Brain microvascular endothelial cell (primary cell): ENCODE measurements at places on chromosomes 1 and 21.

DNA sequence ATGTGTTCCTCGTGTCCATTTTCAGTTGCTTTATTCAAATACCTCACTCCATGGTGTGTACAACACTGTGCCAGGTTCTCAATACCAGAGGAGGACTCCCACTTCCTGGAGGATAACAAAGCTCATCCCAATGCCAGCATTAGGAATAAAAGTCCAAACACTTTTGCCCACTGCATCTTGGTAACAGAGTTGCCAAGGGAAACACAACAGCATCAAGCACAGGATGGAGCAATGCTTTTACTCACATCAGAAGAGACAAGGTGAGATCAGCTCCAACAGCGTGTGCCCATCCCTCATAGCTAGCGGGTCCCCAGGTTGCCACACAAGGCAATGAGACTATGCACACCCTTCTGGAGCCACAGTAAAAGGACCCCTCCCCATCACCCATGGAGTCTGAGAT is 2.9 kb downstream of the KRTAP20-4 start:
- DNase-seq = no peak

GRCh38 chr1:216456682-216457081 is 33.4 kb upstream of the USH2A start:
- peak; percentile 91 for DNase-seq

DNA sequence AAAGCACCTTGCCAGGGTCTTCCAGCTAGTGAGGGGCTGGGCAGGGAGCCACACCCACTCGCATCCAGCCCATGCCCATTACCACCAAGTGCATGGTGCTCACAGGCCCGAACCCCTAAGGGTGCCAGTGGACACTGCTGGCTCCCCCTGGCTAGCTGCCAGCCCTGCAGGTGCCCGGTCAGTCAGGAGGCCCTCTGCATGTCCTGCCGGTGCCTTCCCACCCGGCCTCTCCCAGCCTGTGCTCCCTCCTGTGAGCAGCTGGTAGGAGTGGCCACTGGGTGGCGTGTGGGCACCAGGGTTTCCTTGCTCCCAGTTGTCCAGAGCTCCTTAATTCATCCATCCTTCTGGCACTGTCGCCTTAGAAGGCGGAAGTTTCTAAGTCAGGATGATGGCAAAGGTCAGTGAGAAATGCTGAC is 33.4 kb downstream of the QSOX1 start:
- DNase-seq = peak; percentile 29

DNA sequence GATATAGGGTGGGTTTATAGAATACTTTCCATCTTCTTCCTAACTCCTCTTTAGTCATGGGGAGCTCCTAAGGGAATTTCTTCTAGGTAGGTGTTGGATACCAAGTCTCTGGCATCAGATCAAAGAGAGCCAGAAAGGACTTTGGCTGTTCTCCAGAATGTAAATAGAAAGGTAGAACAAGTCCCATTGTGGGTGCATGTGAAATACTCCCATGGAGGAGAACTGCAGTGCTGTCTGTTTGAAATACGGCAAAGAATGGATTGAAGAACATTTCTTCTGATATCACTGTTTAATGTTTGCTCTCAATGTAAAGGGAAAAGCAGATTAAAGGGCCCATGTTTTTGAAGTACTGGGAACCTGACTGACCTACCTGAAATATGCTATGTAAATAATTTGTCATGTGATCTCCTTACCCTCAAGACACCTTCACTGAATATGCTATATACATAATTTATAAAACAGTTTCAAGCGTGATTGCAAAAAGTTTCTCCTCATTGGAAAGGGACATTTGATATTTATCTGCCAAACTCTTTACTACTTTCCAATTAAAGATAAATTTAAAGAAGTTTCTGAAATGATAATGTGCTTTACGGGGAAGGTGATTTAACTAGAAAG is 65.9 kb downstream of the LAMC1 start:
- DNase-seq = no peak

DNA sequence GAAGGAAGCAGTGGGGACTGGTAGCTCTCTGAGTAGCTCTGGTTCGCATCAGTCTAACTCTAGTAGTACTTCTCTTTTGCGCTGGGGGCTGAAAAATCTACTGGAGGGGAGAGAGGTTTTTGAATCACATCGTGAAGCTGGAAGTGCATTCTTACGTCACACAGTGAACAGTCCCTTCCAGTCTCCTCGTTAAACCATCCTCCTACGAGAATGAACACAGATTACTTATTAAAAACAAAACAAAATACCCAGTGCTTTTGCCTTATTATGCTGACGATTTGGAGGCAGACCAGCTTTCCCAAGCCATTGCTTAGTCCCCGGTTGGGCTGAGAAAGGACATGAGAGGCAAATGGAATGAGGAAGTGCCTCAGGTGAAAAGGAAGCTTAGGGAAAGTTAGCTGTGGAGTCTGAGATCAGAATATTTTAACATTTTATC is 16.1 kb downstream of the HUNK start:
- DNase-seq = no peak

DNA sequence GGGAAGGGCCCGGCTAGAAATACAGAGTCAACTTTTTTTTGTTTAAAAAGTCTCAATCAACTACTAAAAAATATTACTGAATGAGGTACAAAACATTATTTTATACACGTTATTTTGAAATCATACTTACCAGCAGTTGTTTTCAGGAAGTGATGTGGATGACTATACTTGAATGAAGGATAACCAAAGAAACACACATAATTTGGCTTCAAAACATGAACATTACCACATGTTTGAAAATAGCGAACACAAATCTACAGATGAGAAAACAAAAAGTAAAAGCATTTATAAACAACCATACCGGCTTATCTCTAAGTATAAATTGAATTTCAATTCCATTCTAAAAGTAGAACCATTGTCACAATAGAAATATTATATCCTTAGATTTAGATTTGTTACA is 9.0 kb downstream of the DBT start:
- no peak for DNase-seq

DNA sequence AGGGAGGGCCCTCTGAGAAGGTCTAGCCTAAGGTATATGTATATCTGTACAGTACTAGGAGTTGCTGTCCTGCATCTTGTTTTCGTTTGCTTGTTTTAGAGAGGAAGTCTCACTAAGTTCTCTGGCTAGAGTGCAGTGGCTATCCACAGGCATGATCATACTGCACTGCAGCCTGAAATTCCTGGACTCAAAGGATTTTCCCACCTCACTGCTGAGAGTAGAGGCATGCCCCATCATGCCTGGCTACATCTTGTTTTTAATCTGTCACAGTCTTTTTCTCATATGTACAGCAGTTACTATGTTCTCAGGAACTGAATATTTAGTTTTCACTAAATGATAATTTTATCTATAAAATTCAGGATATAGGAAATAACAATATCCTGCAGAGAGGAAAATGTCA is 15.3 kb upstream of the PYHIN1 start:
- no peak for DNase-seq

DNA sequence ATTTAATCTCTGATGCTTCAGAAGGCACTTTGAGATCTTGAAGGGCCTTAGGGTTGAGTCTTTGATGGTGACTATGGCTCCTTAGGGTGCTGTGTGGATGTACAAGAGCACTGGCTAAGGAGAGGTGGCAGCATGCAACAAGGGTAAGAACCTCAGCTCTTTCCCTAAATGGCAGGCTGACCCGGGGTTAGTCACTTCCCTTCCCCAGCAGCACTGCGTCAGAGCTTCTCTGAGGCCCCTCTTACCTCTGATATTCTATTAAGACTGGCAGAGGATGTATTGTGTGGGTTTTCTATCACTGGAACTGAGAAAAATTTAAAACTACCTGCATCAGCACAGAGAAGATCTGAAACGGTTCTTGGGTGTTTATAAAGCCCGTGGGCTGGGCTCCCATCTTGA is 11.8 kb downstream of the C1orf116 start:
- DNase-seq = no peak

DNA sequence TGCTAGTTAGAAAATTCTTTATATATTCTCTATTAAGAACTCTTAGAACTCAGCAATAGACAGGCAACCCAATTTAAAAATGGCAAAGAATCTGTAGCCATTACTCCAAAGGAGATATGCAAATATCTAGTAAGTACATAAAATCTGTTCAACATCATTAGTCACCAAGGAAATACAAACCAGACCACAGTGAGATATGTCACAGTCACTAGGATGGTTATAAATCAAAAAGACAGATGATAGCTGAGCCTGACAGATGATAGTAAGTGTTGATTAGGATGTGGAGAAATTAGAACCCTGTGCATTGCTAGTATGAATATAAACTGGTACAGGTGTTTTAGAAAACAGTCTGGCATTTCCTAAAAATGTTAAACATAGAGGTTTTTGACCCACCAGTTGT is 26.6 kb downstream of the SRSF11 start:
- DNase-seq = no peak

GRCh38 chr21:35239811-35240219 is 190.7 kb upstream of the RUNX1 start:
- DNase-seq = no peak

DNA sequence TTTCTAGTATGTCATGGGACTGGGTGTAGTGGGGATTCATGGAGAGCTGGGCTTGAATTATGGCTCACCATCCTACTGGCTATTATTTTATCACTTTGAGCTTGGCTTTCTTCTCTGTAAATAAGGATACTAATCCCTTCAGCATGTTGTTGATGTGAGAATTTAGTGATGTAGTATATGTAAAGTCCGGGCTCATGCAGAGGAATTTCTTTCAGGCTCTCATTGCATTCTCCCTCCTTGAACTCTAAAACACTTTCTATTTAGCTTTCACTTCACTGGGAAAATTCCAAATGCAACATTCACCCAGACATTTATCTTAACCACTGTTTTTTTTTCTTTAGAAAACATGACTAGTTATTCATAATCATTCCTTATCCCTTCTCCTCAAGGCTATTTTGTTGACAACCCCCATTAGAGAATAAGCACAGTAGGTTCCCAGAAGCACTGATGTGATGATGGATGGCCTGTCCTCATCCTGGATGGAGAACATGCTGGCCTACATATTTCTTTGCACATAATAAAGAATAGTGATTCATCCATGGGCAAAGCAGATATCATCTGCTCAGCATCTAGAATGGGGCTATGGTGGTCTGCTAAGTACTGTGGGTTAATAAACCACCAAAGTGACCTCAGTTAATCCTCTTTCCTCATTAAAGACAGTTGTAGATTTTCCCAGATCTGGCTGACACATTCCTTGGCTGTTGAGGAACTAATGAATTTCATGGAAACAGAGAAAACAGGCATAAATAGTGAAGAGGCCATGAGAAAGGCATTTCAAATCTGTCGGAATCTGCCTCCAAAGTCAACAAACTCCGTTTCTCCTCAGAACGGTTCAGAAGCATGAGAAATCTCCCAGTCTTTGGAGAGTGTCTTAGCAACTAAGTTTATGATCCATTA is 68.0 kb upstream of the CYP2J2 start:
- peak; percentile 85 for DNase-seq

- DNase-seq = no peak
Observed at GRCh38 chr1:90381598-90381997, 335.5 kb downstream of the BARHL2 start.

DNA sequence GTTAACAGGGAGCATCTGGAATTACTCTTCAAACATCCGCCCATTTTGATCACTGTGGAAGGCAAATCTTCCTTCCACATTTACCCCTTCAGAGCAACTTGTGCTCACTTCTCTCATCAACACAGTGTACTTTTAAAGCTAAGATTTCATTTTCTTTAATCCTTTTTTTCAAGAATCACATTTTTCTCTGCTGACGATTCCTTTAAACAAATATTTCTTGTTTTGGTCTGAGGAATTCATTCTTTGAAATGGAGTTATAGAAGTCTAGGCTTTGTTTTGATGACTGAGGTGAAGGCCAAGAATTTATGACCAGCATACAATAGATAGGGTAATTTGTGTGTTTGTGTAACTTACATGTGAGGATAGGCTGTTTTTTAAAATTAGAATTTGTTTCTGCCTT is 25.6 kb downstream of the LRRC42 start:
- peak; percentile 25 for DNase-seq

DNA sequence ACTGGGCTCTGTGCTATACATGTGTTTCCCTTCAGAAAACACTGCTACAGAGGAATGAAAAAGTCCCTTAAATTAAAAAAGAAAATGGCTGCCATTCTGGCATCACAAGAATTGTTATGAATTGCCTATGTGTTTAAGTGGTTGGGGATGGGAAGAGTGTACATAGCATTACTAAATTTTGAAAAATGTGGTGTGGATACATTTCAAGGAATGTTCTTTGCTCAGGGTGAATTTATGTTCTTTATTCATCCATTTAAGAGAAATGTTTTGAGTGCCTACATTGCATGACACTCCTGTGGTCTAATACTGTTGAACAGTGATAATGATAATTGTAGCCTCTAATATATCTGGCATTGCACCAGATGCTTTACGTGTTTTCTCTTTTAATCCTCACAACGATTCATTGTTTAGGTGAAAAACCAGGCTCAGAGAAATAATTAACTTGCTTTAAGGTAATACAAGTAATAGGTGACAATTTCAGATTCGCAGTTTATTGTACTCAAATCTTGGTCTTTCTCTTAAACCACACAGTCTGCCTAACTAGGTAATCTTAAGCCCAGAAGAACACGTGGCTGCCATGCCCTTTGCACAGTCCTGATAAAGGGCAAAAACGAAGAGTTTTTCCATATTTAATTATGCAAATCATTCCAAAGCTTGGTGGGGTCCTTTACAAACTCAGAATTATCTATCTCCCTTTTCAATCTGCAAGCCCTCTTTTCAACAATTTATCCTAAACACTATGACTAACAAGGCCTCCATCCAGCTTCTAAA is 31.5 kb downstream of the DPT start:
- no peak for DNase-seq

- peak; percentile 82 for DNase-seq
Observed at GRCh38 chr1:31815752-31816500, at the start of gene SPOCD1. TSS of gene SPOCD1 (minus strand) at chr1:31816022. CDS start at chr1:31815333, 689 bp downstream.

DNA sequence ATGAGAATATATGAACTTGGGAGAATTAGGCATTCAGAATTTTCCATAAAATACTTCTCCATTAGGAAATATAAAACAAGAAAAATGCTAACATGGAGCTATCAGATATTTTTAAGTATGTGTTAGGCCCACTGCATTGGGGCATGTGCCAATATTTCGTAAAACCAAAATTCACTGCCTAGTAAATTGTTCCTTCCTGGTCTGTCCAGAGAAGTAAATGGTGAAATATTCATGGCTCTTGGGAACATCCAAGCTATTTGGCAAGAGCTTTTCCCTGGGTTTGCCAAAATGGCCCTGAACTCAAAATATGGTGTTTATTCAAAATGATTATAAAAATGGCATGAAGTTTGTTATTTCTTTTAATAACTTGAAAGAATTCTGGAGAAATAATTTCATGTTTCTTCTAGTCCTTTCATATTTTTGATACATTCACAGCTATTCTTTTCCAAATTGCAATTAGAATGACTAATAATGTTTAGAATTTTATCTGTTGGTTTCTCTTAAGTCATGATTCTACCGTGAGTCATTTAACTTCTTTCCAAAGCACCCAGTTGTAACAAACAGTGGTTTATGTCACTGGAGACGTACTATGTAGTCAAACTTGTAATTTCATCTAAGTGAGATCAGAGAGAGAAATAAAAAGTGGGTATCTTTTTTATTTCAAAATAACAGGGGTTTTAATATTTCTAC is 25.7 kb upstream of the SLC19A2 start:
- DNase-seq = peak; percentile 46

DNA sequence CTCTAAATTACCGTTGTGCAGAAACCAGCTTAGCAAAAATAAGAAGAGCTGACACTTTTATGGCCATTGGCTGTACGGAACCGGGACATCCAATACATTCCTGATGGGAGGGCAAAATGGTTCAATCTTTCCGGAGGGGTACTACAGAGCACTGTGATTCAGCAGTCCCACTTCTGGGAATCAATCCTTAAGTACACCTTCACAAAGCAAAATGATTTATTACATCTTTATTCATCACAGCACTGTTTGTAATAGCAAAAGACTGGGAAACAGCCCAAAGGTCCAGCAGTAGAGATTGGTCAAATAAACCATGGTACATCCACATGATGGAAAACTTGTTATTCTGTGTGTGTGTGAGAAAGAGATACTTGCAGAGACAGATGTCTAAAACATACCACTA is 9.7 kb downstream of the GNG12 start:
- DNase-seq = no peak
